ENCODE measurements at places on chromosomes 11 and 22.

- DNase-seq = no peak
These were observed 56.4 kb downstream of the ANO1 start for GRCh38 chr11:70134490-70134889.

DNA sequence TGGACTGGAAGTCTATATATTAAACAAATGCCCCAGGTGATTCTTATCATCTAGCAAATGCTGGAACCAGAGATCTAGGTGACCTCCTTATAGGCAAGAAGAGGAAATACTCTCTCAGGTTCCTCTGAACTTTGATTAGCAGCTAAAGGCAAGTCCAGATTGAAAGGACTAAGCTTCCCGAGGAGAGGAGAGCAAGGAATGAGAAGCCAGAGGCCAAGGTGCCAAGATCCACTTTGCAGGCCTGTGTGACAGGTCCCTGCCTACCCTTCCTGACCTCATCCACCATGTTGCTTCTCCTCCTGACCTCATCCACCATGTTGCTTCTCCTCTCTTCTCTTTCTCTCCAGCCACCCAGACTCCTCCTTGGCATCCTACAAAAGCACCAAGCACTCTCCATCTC lies 173.2 kb downstream of the LARGE1 start:
- DNase-seq = no peak

DNA sequence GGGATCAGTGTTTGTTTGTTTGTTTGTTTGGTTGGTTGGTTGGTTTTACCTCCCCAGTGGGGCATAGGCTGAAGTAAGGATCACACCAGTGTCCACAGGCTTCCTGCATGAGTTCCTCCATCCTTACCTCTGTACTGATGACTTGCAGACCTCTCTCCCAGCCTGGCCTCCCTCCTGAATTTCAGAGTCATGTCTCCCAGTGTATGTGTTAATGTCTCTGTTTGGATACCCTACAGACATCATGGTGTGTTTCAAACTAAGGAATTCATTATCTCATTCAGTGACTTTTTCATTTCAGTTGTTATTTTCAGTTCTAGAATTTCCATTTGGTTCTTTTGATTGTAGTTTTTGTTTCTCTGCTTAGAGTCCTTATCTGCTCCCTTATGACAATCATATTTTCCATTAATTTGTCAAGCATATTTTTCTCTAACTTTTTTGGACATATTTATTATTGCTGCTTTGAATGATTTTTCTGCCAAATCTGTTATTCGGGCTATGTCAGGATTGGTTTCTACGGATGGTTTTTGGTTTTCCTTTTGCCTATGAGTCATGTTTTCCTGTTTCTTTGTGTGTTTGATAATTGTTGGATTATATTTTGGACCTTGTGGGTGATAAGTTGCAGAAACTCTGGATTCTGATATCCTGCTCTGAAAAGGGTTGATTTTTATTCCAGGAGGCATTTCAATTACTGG lies 23.6 kb downstream of the MYEOV start:
- no peak for DNase-seq

DNA sequence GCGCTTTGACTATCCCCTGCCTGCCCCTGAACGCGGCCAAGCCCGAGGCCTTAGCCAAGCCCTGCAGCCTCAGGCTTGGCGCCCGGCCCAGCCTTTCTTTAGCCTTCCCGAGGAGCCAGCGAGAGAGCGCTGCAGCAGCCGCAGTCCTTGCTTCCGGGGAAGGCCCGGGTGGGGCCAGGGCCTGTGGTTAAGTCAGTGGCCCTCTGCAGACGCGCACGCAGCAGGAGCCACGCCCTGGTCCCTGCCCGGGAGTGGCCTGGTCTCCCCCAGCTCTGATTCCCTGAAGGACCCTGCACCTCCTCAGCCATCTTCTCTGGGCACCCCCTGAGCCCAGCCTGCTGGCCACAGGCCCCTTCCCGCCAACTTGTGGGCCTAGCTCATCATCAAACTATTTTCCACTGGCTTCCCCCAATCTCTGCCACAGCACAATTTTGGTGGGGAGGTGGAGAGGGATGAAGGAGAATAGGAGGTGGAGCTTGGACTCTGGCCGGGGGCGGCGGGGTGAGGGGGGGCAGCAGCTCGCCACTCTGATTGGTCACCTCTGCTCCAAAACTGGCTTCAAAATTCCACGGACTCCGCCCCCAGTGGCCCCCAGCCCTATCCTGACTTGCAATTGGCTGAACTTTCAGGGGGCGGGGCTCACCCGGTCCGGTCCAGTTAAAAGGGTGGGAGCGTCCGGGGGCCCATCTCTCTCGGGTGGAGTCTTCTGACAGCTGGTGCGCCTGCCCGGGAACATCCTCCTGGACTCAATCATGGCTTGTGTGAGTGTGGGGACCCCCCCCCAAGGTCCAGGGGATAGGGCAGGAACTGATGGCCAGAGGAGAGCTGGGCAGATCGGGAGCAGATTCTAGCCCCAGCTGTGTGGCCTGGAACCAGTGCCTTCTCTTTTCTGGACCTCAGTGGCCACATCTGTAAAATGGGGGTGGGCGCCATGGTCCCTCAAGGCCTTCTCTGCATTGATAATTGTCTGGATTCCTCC lies at the start of gene LGALS1:
Gene LGALS1, plus strand, starts transcription at position 686 of the 979 bp plus-strand sequence. Its CDS starts 67 bp downstream, at position 753.
- DNase-seq = peak; percentile 93

- DNase-seq = no peak
These were observed 3.3 kb downstream of the FAM118B start for GRCh38 chr11:126214841-126215240.

GRCh38 chr11:67309166-67309565 lies 5.8 kb downstream of the SSH3 start:
- no peak for DNase-seq

- no peak for DNase-seq
These were observed 50.3 kb upstream of the GAB2 start for GRCh38 chr11:78467931-78468330.

GRCh38 chr11:131537196-131537595 lies 166.8 kb downstream of the NTM start:
- DNase-seq = no peak

DNA sequence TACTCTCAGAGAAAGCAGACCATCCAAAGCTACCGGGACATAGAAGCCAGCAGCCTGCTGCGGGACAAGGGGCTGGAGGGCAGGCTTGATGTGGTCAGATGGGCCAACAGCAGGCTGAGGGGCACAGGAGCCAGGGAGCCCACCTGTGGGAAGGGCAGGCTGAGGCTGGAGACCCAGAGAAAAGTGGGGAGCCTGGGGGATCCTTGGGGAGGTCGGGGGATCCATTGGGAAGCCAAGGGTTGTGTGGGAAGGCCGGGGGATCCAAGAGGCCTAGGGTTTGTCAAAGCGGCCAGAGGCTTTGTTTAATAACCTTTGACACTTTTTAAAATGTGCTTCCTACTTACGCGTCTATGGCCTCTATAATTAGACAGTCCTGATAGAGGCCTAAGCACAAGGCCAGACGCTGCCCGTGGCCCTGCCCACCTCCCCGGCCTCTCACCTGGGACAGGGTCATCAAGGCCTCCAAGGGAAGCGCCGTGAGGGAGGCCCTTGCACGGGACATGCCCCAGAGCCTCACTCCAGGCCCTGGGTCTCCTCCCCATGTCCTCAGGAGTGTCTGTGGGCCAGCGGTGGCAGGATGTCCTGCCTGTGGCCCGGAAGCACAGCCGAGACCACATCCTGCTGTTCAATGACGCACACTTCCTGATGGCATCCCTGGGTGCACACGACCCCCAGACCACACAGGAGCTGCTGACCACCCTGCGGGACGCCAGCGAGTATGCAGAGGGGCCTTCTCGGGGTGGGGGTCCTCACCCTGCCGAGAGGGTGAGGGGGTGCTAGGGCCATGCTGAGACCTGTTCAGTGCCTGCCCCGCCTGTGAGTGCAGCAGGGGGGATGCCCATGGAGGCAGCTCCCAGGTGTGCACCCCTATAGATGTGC lies 8.6 kb upstream of the GTSE1 start:
- no peak for DNase-seq

DNA sequence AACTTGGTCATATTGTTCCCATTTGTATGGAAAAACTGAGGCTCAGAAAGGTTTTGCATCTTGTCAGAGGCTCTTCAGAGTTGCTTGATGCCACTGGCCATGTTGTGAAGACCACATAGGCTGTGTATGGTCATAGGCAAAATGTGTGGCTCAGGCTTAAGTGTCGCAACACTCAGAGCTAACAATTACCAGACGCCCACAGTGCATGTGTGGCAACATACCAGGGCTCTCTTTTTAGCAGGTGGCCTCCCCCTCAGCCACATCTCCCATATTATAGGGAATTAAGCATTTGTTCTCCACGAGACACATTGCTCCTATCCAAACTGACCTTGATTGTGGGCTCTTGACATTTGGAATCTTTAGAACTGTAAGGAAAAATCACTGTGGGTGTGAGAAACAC lies 802.5 kb downstream of the DLG2 start:
- no peak for DNase-seq

- DNase-seq = no peak
These were observed 377.7 kb downstream of the BRD1 start for GRCh38 chr22:49449811-49450446.

GRCh38 chr11:44624761-44625221 lies 59.3 kb downstream of the CD82 start:
- no peak for DNase-seq

- DNase-seq = peak; percentile 48
These were observed 53.9 kb upstream of the CEP126 start for GRCh38 chr11:101860696-101861427.

DNA sequence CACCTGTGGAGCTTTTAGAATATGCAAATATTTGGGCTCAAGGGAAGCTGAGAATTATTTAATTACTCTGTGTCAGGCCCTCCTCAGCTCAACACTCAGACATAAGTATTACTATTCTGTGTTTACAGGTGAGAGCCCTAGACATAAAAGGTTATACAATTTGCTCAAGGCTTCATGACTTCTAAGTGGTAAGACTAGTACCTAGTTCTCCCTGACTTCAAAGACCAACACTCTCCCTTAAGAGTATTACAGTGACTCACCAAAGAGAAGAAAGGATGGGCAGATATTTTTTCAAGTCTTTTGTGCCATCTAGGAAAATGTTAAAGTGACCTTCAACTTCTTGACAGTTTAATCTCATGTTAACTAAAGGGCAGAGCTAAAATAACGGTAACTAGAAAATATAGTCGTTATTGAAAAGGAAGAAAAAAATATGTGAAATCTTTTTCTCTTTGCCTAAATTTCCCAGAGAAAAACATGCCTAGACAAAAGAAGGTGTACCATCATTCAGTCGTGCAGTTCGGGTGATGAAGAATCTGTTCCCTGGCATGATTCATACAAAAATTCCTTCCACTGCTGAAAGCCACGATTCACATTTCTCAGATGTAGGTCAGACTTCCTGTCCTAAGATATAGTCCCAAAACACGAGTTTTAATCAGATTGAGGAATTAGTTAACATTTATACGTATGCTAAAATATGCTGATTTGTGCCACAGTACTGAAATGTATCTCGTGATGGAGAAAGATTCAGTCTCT lies 849.1 kb upstream of the API5 start:
- DNase-seq = no peak

DNA sequence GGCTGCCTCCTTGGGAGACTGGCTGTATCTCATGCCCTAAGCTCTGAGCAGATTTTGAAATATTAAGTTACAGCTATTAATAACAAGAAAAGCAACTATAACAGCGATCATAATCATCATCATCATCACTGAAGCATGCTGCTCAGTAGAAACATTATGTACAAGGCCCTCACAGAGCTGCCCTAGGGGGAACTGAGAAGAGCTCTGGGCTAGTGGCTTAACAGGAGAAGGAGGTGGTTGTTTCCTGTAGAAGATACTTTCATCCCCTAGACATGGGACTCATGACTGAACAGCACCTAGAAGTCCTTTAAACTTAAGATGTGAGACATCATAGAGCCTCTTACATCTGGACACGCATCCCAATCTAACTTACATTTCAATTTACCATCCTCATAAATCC lies 332.8 kb upstream of the PLET1 start:
- no peak for DNase-seq

DNA sequence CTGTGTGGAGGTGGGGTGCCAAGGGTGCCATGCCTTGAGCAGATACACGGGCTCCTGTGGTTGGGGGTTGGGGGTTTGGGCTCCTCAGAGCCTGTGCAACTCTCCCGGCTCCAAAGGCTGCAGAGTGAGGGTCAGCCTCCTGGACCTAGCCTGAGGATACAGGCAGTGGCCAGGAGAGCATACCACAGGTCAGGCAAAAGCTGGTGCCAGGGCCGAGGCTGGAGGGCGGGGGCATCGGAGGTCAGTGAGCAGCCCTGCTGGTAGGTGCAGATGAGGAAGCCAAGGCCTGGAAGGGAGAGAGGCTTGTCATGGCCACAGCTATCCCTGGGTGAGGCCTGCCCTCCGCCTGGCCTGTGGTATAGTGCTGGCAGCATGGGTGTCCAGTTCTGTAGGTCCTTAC lies 25.6 kb upstream of the DGCR8 start:
- no peak for DNase-seq

DNA sequence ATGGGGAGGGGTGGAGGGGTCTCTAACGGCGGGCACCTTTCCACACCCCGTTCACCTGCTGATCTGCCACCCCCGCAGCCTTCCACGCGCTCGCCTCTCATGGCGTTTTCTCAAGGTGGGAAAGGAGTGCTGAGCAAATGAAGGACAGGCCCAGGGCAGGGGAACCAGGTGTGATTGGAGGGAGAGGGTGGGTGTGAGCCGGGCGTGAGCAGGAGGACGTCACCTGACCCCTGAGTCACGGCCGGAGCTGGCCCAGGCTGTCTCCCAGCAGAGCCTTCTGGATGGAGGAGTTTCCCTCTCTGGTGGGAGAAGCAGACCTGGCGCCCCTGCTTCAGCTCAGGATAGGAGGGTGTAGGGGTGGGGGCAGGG lies 14.0 kb upstream of the ARHGAP8 start:
- DNase-seq = no peak

DNA sequence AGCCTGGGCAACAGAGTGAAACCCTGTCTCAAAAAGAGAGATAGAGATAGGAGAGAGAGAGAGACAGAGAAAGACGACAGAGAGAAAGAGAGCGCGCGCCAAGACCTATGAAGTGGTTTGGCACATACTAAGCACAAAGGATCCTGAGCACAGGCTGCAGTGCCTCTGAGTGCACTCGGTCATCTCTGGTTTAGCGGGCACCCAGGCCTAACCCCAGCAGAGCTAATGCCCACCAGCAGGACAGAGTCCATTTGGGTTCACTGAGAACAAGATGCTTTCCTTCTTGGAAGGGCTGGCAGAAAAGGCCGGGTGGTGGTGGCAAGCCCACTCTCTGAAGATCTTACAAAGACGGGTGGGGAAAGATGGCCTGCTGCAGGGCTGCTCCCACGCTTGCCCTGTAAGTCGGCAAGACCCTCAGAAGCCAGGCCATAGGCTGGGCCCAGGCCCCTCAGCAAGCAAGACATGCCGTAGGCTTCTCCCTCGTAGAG lies 3.3 kb downstream of the SCARF2 start:
- no peak for DNase-seq

GRCh38 chr11:45886816-45887520 lies 1.5 kb downstream of the MAPK8IP1 start:
- no peak for DNase-seq

- no peak for DNase-seq
These were observed 136.7 kb downstream of the CASP12 start for GRCh38 chr11:104761511-104761910.
